Mucosa of descending colon (tissue), 3 donors: ENCODE measurements at places on chromosomes 11 and 22. TPM values are rescaled to one million over a fixed set of nuclear protein-coding genes. Genes with fewer than 3 reads are reported as not detected.

MRTFA gene
- 45.3 TPM for total RNA-seq

SCGB2A2 gene
- not detected for total RNA-seq

APOA5 gene
- not detected for total RNA-seq

- DNase-seq, result no peak
Observed at GRCh38 chr11:101445761-101446160, 138.0 kb downstream of the TRPC6 start.

GRCh38 chr11:95688501-95689222, 100.9 kb downstream of the FAM76B start:
- no peak for DNase-seq

- no peak for DNase-seq
Observed at GRCh38 chr11:76339221-76339620, 41.7 kb downstream of the THAP12 start.

- DNase-seq, result no peak
Observed at GRCh38 chr11:27487706-27488105, 15.1 kb upstream of the LGR4 start.

DNA sequence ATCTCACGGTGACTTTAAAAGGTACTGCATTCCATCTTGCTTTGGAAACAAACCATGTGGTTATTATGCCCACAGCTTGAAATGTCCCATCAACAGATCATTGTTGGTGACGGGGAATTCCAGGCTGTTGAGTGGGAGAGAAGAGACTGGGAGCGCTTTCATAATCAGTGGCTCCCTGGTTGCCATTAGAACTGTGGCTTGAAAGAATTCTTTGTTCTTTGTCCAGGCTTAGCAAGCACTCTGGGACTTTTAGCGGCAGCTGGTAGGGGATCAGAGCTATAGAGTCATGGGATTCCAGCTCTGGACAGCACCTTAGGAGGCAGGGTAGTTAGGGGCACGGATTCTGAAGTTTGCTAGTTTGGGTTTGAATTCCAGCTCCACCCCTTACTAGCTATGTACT, 22.0 kb downstream of the MMP20 start:
- DNase-seq, result no peak

DNA sequence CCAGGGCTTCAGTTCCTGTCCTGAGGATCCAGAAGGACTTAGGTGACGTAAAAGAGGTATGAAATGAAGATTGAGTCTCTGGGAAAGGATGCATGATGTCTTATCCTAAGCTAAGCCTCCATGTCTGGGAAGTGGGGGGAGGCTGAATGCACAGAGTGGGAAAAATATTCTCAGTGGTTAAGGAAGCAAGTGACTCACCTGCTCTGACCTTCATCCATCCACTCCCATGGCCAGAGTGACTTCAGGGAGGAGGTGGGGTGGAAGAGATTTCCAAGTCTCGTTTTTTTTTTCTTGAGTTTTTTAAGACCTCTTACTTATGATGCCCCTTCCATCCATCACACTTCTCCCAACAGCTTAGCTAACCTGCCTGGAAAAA, 32.5 kb upstream of the POLD3 start:
- DNase-seq, result no peak
